BE2C (cell line): ENCODE measurements at places on chromosomes 4 and X.

- no peak for DNase-seq
Measured at GRCh38 chr4:29541757-29542156, 1178.4 kb upstream of the PCDH7 start.

DNA sequence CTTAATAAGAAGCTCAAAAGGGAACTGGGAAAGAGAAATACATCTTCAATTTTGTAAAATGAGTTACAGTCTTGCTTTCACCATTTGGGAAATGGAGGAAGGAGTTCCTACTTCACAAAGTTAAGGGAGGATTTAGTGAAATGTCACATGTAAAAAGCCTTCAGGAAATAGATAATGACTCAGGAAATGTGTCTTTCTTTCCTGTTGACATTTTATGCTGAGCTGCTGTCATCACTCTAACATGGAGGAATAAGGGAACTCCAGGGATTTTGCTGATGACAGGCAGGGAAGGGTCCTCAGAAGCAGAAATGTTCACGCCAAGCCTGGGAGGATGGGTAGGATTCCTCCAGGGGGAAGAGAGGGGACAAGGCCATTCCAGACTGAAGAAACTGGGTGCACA is 251.1 kb downstream of the USP46 start:
- DNase-seq, result no peak

GRCh38 chr4:73709451-73710033 is 30.8 kb upstream of the CXCL8 start:
- no peak for DNase-seq

DNA sequence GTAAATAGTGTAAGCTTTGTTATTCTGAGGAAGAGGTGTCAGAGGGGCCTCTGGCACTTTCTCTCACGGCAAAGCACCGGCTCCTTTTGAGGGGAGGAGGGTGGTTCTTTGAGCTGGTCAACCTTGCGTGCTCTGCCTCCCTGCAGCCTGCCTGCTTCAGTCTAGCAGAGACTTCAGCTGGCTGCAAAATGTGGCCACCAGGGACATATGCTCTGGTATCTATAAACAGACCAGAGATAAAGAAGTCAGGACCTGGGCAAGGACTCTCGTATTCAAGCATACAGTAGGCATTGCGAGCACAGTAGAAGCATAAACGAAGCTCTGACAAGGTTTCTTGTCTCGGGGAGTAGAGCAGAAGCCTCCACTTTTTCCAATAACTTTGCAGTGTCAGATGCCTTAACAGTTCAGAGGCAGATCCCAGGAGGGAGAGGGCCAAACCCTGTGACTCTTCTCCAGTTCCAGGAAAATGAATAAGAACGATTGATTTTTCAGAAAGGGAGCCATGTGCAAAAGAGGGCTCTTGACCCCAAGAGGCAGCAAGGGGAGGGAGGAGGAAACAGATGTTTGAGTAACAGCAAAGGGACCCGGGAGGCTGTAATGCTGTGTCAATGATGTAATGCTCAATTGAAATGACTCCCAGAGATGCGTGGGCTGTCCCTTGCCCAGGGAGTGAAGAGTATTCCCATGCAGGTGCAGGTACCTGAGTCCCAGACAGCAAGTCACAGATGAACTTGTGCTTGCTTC is 57.9 kb upstream of the TEX13D start:
- no peak for DNase-seq

- peak; percentile 86 for DNase-seq
Measured at GRCh38 chr4:5955201-5955821, 62.4 kb upstream of the CRMP1 start.

DNA sequence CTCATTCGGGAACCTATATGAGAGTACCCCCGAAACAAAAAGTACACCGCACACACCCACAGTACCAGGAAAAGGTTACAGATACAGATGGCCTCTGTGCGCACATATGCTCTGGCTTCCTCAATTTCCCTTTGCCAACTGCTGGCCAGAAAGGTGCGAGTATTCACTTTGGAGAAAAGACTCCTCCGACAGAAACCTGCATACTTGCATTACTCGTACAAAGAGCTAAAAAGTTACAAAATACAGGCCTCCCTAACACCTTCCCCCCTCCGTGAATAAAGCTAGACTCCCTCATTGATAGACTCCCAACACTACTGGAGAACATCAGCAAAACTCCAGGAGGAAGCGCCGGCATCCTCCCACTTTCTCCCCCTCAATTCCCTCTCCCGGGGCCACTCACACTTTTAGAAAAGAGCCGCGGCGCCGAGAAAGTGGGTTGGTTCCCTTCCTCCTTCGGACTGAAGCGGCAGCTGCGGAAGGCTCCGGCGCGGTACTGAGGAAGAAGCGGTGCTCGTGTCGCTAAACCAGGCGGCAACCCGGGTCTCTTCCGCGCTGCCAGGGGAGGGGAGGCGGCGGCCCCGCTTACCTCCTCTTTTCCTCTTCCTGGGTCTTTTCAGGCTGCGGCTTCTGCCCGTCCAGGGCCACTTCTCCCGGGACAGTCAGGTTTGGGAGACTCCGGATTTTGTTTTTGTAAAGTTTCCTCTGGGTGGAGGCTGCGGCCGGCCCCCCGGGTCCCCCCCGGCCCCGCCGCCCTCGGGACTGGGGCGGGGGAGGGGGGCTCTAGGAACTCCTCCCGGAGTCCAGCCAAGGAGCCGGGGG is 1.1 kb downstream of the FBXW7 start:
- DNase-seq, result peak; percentile 26

DNA sequence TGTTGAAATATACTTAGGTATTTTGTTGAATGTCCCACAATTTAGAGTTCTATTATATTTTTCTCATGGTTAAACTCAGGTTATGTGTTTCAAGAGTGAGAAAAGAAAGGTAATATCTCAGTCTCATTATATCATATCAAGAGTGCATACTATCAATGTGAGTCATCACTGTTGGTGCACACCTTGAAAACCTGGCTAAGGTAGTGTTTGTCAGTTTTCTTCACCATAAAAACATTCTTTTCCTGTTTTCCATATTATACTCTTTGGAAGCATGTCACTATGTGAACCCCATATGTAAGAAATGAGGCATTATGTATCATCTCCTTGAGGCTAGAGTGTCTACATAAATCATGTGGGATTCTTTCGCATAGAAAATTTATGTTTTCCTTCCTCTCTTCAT is 307.6 kb upstream of the CTSO start:
- no peak for DNase-seq

DNA sequence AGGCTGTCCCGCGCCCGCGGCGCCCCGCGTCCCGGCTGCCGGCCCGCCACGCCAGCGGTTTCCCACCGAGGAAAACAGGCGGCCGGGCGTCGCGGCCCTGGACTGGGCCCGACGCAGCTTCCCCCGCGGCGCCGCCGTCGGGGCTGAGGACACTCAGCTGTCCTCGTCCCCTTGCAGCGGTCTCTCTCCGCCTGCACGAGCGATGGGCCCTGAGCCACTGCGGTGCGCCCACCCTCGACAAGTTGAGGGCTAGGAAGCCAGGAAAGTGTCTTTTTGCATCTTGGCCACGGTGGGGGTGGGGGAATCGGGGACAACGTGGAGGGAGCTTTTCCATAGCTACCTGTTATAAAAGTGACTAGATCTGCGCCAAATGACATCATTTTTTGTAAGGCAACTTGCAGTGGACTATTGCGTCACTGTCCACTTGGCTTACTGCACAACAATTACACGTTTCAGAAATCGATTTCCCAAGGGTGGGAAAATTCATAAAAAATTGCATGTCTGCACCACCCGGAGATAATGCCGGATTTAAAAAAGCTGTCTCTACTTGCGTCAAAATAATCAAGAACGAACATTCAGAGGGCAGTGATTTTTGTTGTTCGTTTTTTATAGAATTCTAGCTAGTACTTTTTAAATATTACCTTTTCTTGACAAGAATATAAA is 1.1 kb downstream of the KLHL15 start:
- DNase-seq, result no peak

GRCh38 chr4:100838286-100838685 is 320.5 kb upstream of the EMCN start:
- peak; percentile 51 for DNase-seq

GRCh38 chrX:135410861-135411627 is 10.7 kb upstream of the SMIM10L2A start:
- no peak for DNase-seq

GRCh38 chrX:54807524-54808108 is at the start of gene MAGED2:
Gene MAGED2 (plus strand): TSS chrX:54807745. CDS start chrX:54809332, 1,587 bp downstream.
- peak; percentile 30 for DNase-seq

- no peak for DNase-seq
Measured at GRCh38 chr4:8860892-8861575, 10.6 kb downstream of the HMX1 start.

- DNase-seq, result no peak
Measured at GRCh38 chrX:101429934-101430333, 21.9 kb downstream of the HNRNPH2 start.

GRCh38 chr4:41296995-41297394 is 40.3 kb downstream of the UCHL1 start:
- no peak for DNase-seq

GRCh38 chr4:84814094-84814750 is 152.3 kb downstream of the WDFY3 start:
- DNase-seq, result peak; percentile 69

DNA sequence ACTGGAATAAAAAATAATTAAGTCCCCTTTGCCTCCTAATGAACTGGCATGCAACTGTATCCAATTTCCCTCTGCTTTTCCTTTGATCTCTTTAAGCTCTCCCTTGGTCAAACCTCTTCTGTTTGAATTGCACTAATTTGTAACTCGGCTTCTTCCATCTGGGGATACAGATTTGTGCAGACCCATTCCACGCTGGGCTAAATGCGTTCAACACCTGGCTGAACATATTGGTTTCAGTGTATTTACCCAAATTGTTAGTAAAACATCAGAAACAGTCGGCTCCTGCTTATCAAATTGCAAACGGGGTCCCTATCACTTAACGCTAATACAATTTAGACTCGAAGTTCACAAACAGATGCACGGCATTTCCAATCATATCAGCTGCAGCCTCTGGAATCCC is 124.9 kb upstream of the TAPT1 start:
- no peak for DNase-seq

GRCh38 chrX:87265518-87265917 is 252.1 kb upstream of the KLHL4 start:
- DNase-seq, result no peak

DNA sequence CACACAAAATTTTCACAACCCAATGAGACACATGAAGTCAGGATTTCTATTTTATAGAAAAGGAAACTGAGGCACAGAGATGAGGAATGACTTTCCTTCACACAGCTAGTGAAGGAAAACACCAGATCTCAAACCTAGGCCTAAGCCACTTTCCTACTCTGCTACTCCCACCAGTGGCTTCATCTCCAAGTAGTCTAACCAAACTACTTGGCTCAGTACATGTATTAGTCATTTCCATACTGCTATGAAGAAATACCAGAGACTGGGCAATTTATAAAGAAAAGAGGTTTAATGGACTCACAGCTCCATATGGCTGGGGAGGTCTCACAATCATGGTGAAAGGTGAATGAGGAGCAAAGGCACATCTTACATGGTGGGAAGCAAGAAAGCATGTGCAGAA is 196.6 kb downstream of the EVC2 start:
- DNase-seq, result no peak

DNA sequence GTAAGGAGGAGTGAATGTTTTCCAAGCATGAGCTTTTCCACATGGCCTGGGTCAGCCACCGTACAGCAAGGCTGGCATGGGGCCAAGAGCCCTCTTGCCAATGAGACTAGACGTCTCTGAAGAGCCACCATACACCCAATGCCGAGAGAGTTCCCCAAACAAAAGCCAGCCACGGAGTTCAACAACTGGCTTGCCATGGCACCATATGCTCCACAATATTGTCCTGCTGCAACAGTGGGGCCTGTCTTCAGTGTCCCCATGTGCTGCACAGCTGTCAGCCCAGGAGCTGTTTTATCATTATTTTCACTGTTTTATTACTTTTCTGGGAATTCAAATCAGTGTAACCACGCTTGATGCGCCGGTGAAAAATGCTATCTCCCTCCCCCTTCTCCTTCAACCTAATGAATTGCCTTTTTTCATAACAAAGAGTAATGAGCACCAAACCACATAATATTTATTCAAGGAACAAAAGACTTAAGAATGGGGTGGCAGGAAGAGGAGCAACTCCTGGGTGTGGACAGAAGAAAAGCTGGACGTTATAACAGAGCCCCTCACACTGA is 18.4 kb downstream of the MAML3 start:
- peak; percentile 98 for DNase-seq

- peak; percentile 18 for DNase-seq
Measured at GRCh38 chrX:153576239-153576870, 22.6 kb downstream of the CCNQ start.

DNA sequence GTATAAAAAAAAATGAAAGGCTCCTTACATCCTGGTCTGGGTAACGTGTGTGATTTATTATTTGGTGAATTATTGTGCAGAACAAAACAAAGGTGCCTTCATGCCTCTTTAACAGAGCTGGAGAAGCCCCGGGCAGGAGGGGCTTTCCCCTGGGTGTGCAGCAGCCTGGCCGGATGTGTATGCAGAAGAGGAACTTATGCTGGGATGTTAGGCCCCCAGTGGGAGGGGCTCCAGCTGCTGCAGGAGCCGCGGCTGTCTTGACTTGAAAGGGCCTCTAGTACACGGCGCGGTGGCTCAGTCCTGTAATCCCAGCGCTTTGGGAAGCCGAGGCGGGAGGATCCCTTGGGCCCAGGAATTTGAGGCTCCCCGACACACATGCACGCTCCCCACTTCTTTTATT is 16.0 kb downstream of the CCNQ start:
- DNase-seq, result peak; percentile 66

GRCh38 chr4:89268679-89269078 is 38.9 kb downstream of the GPRIN3 start:
- no peak for DNase-seq

GRCh38 chr4:76354517-76355473 is 48.3 kb downstream of the STBD1 start:
- no peak for DNase-seq

- no peak for DNase-seq
Measured at GRCh38 chr4:159298502-159298901, 195.6 kb downstream of the RAPGEF2 start.

- DNase-seq, result no peak
Measured at GRCh38 chrX:40663078-40663740, 15.8 kb upstream of the CXorf38 start.

- peak; percentile 58 for DNase-seq
Measured at GRCh38 chrX:136146614-136147314, 569 bp upstream of the FHL1 start.

GRCh38 chr4:89119836-89120235 is 8.5 kb downstream of the TIGD2 start:
- no peak for DNase-seq

GRCh38 chrX:106670631-106671030 is 55.9 kb upstream of the RNF128 start:
- no peak for DNase-seq

- DNase-seq, result no peak
Measured at GRCh38 chr4:143133977-143134376, 50.7 kb upstream of the USP38 start.

DNA sequence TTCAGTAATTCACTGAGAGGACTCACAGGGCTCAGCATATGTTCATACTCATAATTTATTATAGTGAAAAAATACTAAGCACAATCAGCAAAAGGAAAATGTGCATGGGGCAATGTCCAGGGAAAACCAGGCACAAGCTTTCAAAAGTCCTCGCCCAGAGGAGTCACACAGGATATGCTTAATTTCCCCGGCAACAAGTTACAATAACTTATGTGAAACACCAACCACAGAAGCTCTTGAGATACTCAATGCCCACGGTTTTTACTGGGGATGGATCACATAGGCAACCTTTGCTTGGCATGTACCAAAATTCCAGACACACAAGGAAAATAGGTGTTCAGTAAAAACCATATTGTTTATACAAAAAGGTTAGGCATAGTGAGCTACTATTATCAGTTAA is 38.5 kb upstream of the STPG2 start:
- DNase-seq, result no peak

GRCh38 chr4:155614111-155614762 is 52.4 kb upstream of the GUCY1A1 start:
- DNase-seq, result no peak
